Testis (tissue), 5 donors: ENCODE measurements at places on chromosomes 3 and 15. TPM values are rescaled to one million over a fixed set of nuclear protein-coding genes. Genes with fewer than 3 reads are reported as not detected.

- no peak for DNase-seq
Measured at GRCh38 chr15:97196048-97197014, 764.2 kb upstream of the ARRDC4 start.

GRCh38 chr3:48679411-48680391 is 6.0 kb downstream of the NCKIPSD start:
- DNase-seq, result no peak

The BFSP2 gene
- total RNA-seq, result not detected

DNA sequence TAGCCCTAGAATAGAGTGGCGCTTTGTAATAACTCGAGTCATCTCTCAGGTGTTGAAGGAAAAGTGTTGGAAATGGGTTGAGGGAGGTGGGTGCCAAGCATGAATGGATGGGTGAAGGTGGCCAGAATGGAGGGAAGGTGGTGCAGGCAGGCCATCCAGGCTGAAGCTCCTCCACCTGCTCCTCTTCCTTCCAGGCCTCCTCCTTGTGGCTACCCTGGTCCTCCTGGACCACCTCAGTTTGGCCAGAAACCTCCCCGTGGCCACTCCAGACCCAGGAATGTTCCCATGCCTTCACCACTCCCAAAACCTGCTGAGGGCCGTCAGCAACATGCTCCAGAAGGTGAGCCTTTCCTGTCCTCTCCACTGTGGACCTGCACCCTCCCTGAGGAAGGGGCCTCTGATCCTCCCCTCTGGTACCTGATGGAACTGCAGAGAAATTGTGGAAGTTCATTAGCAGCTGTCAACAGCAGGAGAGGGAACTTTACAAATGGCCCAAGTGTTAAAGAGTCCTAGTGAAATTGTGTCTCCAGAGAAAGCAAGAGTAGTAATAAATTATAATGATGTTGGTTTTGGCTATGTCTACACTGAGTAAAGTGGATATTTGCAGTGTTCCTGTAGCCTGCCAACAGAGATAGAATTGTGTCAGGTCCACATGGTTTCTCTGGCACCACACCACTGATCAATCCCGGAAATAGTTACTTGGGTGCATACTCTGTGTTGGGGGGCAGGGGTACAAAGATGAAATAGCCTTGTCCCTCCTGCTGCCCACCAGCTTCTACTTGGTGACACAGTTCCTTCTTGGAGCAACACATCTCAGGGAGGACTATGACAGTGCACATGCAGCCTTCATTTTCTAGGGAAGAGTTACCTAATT is 1.6 kb downstream of the IL12A start:
- no peak for DNase-seq

GRCh38 chr3:101068876-101069606 is 75.8 kb upstream of the ABI3BP start:
- DNase-seq, result no peak

DNA sequence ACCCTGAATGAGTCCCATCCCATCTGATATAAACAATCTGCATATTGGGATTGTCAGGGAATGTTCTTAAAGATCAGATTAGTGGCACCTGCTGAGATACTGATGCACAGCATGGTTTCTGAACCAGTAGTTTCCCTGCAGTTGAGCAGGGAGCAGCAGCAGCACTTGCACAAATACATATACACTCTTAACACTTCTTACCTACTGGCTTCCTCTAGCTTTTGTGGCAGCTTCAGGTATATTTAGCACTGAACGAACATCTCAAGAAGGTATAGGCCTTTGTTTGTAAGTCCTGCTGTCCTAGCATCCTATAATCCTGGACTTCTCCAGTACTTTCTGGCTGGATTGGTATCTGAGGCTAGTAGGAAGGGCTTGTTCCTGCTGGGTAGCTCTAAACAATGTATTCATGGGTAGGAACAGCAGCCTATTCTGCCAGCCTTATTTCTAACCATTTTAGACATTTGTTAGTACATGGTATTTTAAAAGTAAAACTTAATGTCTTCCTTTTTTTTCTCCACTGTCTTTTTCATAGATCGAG is 4.5 kb downstream of the B2M start:
- no peak for DNase-seq

The CEMIP gene
- 8.3 TPM for total RNA-seq

GRCh38 chr15:33425142-33425541 is 114.4 kb downstream of the RYR3 start:
- no peak for DNase-seq

DNA sequence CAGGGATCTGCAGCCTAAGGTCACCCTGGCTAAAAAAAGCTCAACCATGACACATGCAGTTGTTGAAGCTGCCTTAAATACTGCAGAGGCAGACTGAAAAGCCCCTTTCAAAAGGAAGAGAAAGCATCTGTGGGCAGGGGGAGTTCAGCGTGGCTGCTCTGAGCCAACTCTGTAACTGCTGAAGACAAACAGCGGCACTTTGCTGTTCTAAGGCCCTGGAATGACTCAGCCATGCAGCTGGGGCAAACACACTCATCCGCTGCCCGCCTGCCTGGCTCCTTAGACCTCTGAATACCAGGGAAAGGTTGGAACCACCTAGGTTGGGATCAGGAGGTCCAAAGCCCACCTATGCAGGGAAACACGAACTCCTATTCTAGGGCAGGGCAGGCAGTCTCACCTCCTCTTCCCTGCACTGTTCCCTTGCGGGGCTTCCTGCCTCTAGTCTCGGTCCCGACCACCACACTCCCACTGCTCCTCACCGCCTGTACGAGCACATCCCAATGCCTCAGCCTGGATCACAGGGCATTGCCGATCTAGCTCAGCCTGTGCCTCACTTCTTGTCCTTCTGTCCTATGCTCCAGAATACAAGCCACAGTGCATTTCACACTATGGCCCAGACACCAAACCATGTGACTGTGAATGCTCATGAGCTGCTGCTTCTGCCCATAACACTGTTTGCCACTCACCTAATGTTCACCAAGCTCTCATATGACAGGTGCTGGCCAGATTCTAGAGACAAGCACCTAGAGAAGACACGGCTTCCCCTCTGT is 6.6 kb upstream of the MUSTN1 start:
- no peak for DNase-seq

DNA sequence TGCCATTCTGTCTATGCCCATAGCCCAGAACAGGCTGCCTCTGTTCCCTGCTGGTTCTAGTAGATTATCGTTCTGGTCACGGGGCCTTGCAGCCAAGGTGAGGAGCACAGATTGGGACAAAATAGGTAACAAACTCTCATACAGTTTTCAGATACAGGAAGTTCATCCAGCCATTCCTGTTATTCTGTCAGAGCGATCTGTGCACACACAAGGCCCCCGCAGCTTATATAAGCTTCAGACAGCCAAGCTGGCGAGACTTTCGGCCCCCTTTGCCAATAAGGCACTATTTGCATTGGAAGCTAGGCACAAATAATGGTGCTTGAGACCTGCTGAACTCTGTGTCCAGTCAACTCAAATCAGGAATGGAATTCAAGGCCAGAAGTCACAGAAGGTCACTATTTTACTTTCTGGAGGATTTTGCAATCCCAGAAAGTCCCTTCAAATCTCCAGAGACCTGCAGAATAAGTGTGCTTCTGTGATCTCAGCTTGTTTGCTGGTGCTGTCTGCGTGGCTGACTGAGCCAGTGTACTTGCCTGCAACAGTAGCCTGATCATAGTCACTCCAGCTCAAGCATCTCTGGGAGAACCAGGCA is 69.4 kb downstream of the BFSP2 start:
- no peak for DNase-seq

GRCh38 chr3:187473778-187474406 is 105.7 kb downstream of the RTP4 start:
- DNase-seq, result no peak

The KLF13 gene
- 41.9 TPM for total RNA-seq

DNA sequence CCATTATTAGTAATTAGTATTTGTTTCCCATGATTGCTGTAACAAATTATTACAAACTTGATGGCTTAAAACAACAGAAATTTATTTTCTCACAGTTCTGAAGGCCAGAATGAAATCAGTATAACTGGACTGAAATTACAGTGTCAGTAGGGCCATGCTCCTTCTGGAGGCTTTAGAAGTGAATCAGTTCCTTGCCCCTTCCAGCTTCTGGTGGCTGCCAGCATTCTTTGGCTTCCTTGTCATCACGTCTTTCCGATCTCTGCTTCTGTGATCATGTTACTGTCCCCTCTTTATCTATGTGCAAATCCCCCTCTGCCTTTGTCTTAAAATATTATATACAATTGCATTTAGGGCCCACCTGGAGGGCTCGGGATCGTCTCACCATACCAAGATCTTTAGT is 92.0 kb downstream of the FOXB1 start:
- DNase-seq, result no peak

- DNase-seq, result no peak
Measured at GRCh38 chr3:133121450-133121849, 83.3 kb downstream of the TMEM108 start.

The DOCK3 gene
- 11.2 TPM for total RNA-seq

The CHRNA5 gene
- 4.4 TPM for total RNA-seq

The MYO5C gene
- 40.0 TPM for total RNA-seq

The BCL2A1 gene
- not detected for total RNA-seq

DNA sequence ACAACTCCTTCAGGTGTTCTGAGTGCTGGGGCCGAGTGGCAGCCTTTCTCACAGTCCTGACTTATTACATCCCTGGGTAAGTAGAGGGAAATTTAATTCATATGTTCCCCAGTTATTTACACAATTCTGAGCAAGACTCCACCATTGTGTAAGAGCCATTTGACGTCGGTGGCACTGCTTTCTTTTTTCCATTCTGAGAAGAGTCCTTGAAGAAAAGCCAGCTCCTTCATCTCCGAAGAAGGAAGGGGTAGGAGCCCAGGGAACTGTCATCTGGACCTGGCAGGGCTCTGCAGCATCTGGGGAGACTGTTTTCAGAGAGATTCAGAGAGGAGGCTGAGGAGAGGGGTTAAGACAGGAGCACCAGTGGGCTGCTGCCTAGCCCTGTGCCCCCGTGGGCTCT is 22.6 kb upstream of the MASP1 start:
- DNase-seq, result no peak
